ENCODE measurements at places on chromosomes 3 and 15. TPM values are rescaled to one million over a fixed set of nuclear protein-coding genes. Genes with fewer than 3 reads are reported as not detected.

GRCh38 chr3:72949016-72949415 lies 47.6 kb upstream of the PPP4R2 start:
- DNase-seq: no peak

- no peak for DNase-seq
These were observed 298.3 kb downstream of the ZBTB20 start for GRCh38 chr3:114848643-114849350.

DNA sequence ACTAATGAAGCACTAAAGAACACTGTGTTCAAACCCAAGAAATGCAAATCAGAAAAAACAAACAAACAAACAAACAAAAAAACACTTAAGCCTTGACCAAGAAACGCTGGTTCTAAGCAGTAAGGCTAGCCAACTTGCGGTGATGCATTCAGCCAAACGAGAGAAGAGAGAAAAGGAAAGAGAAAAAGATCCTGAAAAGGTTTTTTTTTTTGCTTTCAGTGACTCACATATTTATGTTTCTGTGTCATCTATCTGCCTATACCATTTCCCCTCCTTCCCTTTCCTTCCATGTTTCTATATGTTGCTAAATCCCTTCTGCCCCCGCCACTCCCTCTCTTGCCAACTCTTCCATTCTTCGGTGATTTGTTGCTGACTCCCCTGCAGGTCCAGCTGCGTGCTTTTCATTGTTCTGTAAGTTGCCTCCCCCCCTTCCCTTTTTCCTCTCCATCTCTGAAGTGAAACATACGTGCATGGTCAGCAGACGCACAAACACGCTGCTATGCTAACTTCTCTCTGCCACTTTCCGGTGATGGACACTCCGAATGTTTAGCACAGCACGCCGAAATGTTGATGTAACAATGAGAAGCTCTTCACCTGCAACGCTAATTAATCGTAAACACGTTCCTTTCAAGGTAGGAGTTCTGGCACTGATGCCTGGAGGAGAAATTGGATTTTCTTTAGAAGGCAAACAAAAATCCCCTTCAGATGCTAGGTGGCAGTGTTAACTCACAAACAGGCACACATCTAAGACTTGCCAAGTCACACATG lies 154.4 kb downstream of the TUSC7 start:
- peak; percentile 67 for DNase-seq

DNA sequence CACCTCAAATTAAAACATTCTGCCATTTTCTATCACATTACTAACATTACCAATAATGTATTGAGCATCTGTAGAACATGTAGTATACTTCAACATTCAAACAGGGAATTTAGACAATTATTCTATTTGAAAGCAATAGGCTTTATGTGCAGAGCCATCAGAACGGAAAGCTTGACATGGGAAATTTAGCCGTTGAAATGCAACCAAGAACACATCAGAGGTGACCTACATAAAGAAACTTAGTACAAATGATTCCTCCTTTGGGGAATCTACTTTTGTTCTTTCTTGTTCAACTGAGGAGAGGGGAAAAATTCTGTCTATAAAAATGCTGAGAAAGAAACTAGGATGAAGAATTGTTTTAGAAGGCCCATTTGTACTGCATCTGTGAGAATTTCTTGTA lies 38.6 kb upstream of the RBMS3 start:
- DNase-seq: no peak

GRCh38 chr15:66356077-66356358 lies 467 bp downstream of the TIPIN start:
- no peak for DNase-seq

DNA sequence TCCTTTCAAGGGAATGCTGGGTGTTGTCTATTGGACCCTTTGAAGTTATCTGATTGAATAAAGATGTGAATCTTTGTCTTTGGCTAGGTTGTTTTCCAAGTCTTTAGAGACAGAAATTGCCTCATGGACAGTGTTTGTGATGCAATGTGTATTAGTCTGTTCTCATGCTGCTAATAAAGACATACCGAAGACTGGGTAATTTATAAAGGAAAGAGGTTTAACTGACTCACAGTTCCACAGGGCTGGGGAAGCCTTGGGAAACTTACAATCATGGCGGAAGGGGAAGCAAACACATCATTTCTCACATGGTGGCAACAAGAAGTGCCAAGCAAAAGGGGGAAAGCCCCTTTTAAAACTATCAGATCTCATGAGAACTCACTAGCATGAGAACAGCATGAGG lies 88.8 kb upstream of the PLXND1 start:
- no peak for DNase-seq

- no peak for DNase-seq
These were observed 517.1 kb downstream of the ROBO1 start for GRCh38 chr3:79250746-79251145.

DNA sequence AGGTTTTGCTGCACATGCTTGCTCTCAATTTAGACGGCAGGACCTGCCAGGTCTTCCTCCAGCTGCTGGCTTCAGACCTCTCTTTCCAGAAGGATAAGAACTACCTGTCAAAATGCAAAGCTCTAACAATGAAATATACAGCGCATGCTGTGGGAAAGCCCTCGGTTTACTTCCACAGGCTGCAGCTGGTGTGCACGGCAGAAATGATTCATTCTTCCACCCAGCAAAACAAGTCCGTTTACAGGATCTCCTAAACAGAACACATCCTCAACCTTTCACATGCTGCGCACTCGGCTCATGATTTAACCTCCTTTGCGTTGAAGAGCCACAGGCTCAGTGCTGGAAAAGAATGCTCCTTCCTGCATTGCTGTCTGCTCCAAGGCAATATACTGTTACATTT lies 92.4 kb upstream of the WNT5A start:
- DNase-seq: no peak

GRCh38 chr15:101211897-101212296 lies 40.0 kb downstream of the CHSY1 start:
- DNase-seq: no peak

GRCh38 chr3:69032737-69033136 lies 19.3 kb upstream of the EOGT start:
- no peak for DNase-seq

DNA sequence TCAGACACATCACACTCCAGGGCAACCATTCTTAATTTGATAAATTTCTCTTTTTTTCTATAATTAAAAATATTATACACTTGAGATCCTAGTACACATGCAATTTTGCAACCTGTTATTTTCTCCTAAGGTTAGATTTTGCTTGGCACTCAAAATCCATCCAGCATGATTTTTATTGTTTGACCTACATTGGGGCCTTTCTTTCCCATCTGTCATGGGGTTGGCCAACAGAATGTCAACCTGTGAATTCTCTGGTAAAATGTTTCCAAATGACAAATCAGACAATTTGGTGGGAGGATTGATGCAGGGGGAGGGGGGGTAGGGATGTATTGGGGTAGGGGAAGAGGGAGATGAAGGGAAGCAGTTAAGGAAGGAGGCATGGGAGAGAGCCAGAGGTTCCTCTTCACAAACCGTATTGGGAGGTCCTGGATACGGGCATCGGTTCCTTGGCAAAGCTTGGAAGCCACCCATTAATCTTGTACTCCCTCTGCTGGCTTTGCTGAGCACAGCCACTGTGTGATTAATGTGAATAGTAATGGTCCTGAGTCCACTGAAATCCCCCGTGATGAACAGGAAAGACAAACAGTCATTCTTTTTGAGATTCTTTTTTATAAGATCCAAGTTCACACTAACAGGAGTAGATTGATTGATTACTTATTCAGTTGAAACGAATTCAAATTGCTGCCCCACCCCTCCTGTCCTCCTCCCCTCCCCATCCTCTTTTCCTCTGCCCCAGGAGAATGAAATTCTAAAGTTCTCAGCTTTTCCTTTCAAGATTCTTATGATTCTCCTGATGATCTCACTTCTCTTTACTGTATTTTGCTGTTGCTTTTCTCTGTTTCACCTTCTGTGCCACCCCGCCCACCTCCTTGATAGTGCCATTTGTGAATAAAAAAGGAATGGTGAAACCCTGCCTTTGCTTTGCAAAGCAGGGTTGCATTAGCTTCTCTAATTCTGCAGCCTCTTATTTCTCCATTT lies 82.2 kb upstream of the SLC25A26 start:
- DNase-seq: peak; percentile 79

GRCh38 chr3:124315215-124316033 lies 323.5 kb upstream of the ROPN1 start:
- no peak for DNase-seq

- DNase-seq: no peak
These were observed 50.6 kb downstream of the SLC6A6 start for GRCh38 chr3:14452740-14453710.

GRCh38 chr3:107111872-107112271 lies 265.4 kb upstream of the CCDC54 start:
- no peak for DNase-seq

GRCh38 chr3:55604846-55605245 lies 117.7 kb upstream of the WNT5A start:
- DNase-seq: no peak

DNA sequence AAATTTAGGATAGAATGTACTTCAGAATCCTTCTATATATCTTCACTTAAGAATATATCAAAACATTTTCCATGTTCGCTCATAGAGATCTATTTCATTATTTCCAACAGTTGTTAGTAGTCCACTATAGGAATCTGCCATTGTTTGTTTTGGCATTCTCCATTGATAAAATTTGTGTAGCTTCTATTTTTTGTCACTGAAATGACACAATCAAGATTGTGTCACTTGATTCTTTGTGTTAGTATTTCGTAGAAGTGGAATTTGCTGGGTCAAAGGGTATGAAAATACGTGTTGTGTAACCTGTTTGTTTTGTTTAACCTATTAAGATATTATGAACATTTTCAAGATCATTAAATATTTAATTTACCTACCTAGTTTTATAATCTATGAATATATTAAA lies 15.9 kb upstream of the GPR156 start:
- DNase-seq: no peak

DNA sequence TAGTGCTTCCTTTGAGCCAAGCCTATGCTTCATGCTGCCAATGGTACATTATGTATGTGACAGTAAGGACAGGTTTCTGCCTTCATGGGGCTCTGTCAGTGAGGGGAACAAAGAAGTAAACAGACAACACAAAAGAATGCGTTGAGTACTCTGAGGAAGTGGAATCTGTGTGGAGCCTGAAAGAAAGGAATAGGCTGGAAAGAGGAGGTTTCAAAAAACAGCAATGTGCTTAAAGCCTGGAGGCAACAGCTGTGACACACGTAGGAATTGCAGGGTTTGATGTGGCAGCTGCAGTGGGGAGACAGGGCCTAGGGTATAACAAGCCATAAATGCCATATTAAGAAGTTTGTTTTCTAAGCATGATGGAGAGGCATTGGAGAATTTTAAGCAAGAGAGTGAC lies 316.7 kb downstream of the CLSTN2 start:
- no peak for DNase-seq

Gene CEP97
- 13.9 TPM for total RNA-seq

Gene HTR3E
- not detected for total RNA-seq

Gene FAM107A
- total RNA-seq: 0.13 TPM

Gene MESP2
- total RNA-seq: not detected

Gene P2RY13
- not detected for total RNA-seq

Gene CD200
- total RNA-seq: 51.6 TPM
